Endothelial cell (in vitro differentiated cells): ENCODE measurements at places on chromosomes 6 and 20. TPM values are rescaled to one million over a fixed set of nuclear protein-coding genes. Genes with fewer than 3 reads are reported as not detected.

GRCh38 chr6:138013959-138014358 lies 93.3 kb downstream of the PERP start:
- no peak for DNase-seq

GRCh38 chr20:19497064-19497463 lies 261.0 kb upstream of the RIN2 start:
- DNase-seq, result no peak

GRCh38 chr20:49420292-49420691 lies 62.2 kb downstream of the KCNB1 start:
- DNase-seq, result no peak

GRCh38 chr20:57088436-57088835 lies 178.0 kb downstream of the BMP7 start:
- no peak for DNase-seq

GRCh38 chr6:128538763-128539162 lies 18.4 kb upstream of the PTPRK start:
- no peak for DNase-seq

DNA sequence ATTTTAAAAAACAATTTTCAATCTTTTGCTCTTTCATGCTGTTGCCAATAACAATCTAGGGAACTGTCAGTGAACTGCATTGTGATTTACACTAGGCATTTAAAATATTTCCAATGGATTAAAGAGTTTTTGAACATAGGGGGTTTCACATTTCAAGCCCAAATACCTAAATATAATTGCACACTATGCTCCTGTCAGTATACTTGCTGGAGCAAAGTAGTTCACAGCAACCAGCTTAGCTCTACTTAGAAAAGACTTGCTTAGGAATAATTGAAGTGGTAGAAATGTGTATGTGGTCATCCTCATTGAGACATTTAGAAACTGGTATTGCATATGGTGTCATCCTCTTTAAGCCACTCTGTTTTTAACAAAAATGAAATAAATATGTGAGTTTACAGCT lies 41.7 kb upstream of the REV3L start:
- DNase-seq, result no peak

The CRISP2 gene
- total RNA-seq, result not detected

GRCh38 chr6:113862112-113862511 lies 5.0 kb downstream of the MARCKS start:
- DNase-seq, result no peak

The BPIFB2 gene
- not detected for total RNA-seq
